ENCODE measurements at places on chromosomes 1 and 21.

DNA sequence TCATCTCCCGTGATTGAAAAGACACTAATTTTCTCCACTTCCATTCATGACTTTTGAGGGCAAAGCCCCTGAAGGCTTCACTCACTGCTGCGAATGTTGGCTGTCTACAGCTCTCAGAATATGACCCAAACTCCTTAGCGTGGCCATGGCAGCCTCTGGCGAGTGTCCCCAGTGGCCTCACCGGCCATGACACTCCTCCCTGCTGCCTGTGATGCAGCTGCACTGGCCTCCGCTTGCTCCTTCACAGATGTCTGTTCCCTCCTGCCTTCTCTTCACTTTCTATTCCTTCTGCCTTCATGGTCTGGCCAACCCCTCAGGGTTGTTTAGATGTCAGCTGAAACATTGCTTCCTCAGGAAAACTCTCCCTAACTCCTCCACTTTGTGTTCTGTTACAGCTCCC lies 30.8 kb upstream of the PTPRF start:
- DNase-seq = no peak

GRCh38 chr1:221204055-221204833 lies 325.0 kb downstream of the HLX start:
- no peak for DNase-seq

DNA sequence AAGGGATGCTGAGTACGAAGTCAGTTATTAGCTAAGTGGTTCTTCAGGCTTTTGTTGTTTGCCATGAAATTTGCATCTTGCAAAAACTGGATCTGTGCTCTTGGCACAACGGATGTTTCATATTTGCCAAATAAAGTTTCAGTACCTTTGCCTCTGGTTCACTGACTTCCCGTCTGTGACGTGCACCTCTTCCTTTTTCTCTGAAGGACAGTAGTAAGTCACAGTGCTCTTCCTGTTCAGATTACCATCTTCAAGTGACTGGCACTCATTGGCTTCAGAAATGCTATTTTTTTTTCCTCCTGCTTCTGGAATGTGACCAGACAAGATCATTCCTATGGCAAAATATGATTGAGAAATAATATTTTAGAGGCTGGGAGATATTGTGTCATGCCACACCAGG lies 75.9 kb upstream of the GREM2 start:
- no peak for DNase-seq

DNA sequence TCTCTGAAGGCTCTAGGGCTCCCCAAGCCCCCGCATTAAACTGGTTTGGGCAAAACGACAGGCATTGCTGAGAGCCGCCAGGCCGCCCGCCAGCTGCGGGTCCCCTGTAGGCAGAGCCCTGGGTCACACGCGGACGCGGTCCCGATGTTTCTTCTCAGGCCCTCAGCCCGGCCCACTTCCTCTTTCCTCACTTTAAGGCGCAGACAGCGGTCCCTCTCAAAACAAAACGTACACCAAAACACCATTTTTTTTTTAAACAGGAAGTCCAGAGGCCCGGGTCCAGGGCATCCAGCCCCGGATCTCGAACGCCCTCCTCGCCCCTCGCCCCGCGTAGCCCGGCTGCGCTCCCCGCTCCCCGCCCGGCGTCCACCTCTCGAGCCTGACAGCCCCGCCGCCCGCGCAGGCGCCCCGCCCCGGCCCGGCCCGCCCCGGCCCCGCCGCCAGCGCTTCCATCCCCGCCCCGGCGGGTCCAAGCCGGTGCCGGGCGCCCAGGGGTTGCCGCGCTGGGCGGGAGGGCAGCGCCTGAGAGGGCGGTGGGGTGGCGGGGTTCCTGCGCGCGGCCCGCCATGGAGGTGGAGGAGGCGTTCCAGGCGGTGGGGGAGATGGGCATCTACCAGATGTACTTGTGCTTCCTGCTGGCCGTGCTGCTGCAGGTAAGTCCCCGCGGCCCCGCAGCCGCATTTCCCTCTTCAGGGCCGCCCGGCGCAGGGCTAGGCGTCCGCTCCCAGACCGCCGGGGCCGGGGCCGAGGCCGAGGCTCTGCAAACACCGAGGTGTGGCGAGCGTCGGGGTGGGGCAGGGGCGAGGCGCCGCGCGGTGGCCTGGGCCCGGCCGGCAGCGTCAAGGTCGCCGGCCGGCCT lies at the start of gene SLC22A15:
Gene SLC22A15, plus strand, starts transcription at position 452 of the 859 bp plus-strand sequence. Its CDS starts 115 bp downstream, at position 567.
- DNase-seq = peak; percentile 8

- DNase-seq = peak; percentile 21
Observed at GRCh38 chr1:21508580-21509350, 458 bp upstream of the ALPL start.

- no peak for DNase-seq
Observed at GRCh38 chr1:156767879-156768604, 707 bp downstream of the PRCC start.

- no peak for DNase-seq
Observed at GRCh38 chr21:24112020-24112419, 1495.3 kb downstream of the MRPL39 start.

- DNase-seq = no peak
Observed at GRCh38 chr1:15370781-15371520, 38.7 kb upstream of the EFHD2 start.

GRCh38 chr1:185073725-185074124 lies 28.4 kb downstream of the RNF2 start:
- DNase-seq = no peak

DNA sequence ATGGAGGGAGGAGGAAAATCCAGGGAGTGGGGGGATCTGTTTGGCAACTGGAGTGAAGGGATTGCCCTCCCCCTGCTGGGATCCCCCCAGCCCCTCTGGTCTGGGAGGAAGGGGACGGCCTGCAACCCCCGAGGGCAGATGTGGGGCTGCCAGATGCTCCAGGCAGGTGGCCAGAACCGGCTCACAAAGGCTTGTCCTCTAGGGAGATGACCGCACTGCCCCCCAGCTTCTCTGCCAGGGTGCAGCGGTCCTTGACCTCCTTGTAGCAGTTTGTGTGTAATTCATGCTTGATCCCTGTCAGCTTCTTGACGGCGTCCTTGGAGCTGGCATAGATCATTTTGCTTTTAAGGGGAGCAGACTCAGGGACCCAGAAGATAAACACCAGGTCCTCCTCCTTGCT lies 69.2 kb downstream of the ROR1 start:
- no peak for DNase-seq

GRCh38 chr1:186535388-186536133 lies 74.6 kb upstream of the PDC start:
- DNase-seq = no peak

DNA sequence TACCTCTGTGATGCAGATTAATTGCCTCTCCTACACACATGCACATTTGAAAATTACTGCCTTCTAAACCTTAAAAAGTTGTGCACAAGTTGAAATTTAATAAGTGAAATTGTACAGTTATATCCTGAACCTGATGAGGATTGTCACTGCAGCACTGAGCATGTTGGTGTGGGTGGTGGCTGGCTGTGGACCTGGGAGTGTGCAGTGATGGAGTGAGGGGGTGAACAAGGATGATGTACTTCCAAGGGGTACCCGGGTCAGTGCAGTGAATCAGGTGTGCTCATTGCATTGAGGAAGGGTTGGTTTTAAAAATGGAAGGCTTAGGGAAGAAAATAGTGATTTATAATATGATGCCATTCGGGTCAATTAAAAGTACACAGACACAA lies 24.1 kb downstream of the DIP2A start:
- DNase-seq = no peak

DNA sequence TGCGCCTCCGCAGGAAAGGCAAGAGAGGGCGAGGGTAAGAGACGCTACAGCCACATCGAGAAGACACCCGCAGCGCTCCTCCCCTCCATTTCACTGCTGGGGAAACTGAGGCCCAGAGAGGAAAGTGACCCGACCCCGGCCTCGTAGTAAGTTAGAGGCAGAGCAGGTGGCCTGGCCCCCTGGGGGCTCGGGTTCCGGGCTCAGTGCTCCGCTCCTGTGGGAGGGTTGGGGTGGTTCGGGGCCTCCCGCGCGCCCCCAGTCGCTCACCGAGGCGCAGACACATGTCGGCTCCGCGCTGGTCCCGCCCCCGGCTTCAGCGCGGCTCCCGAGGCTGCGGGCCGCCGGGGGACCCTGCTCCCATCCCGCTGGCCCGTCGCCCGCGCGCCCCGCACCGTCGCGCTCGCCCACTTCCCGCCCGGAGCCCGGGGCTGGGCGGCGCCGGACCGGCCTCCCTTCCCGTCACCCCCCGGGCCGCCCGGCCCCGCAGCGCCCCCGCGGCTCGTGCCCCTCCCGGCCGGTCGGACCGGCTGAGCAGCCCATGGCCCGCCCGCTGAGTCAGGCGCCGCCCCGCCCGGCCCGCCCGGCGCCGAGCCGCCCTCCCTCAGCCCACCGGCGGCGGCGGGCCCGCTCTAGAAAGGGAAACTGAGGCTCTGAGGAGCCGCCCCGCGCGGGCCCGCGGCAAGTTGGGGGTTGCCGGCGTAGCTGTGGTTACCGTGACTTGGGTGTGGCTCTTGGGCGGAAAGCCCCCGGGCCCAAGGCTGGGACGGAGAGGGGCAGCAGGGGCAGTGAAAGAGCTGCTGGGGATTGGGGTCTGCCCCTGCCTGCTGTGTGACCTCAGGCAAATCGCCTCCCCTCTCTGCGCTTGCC lies at the start of gene TMEM54:
Gene TMEM54, minus strand, starts transcription at position 434 of the 867 bp plus-strand sequence. Its CDS starts 151 bp downstream, at position 283.
- DNase-seq = no peak

DNA sequence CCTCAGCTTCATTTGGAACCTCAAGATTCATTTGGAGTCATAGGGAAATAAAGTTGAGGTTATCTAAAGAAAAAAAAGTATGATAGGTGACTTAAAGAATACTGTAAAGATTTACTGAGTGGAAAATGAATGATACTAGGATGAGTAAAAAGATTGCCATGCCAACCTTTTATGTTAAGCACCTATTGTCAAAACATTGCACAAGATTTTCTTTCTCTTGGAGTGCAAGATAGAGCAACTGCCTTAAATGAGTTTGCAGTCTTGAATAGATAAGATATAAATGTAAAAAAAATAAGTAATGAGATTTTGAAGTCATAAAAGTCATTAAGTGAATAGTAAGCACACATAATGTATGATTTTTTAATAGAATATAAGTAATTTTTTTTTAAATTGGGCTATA lies 5.1 kb upstream of the ANGPTL1 start:
- DNase-seq = no peak

DNA sequence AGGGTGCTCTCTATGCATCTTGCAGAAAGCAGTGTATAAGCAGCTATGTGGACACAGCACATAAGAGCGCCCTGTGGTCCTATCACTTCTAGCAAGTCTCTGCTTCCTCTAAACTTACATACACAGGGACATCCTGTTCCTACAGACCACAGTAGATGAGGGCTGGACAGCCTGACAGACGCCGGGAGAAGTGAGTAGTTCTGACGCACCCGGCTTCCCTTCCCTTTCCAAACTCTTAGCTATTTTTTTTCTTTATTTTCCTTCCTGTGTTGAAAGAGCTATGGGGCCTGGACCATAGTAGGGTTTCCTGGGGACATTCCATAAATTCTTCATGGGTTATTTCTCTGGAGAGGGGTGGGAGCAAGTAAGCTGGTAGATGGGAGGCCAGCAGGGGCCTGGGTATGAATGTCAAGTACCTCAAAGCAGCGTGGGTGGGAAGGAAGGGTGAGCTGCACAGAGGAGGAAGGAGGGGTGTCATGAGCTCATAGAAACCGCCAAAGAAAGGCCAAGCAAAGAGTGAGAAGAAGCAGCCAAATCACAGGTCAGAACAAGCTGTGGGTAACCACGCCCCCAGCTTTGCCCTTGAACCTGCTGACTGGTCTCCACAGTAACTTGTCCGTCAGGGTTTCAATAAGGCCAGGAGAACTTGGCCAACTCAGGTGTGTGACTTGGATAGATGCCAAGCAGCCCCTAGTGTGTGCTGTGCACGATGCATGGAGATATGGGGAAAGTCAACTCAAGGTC lies 36.6 kb downstream of the PLXNA2 start:
- DNase-seq = no peak

DNA sequence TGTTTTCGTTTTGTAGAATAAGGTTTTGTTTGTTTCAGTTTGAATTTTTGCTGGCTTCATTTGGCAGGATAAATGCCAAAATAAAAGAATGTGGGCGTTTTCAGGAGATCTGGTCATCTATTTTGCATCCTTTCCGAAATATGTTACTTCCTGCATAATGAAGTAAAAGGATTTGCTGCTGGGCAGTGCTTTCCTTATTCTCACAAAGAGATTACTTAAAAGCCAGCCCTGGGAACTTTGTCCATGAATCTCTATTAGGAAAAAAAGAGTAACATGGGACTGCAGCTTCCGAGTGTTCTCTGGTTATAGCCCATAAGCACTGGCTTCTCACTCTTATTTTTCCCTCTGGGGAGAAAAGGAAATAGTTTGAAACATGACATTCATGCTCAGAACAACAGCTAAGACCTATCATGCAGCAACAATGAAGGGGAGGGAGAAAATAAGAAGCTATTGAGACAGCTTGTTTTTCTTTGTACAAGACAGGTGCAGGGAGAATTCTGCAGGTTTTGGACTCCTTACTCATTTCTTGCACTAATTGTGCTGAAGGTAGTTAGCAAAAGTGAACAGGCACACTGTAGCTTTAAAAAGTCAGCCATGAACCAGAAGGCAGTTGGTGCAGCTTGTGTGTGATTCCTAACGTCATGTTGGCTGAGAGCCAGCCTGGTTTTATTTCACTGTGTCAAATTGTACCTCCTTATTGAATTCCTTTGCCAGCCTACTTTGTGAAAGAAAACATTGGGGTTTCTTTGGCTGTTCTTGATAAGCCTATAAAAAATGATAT lies at the start of gene SAMD13:
Gene SAMD13, plus strand, starts transcription at position 705 of the 781 bp plus-strand sequence. CDS start 1,527 bp downstream, outside the sequence.
- no peak for DNase-seq

- DNase-seq = no peak
Observed at GRCh38 chr1:46594063-46594462, 10.0 kb downstream of the MKNK1 start.

DNA sequence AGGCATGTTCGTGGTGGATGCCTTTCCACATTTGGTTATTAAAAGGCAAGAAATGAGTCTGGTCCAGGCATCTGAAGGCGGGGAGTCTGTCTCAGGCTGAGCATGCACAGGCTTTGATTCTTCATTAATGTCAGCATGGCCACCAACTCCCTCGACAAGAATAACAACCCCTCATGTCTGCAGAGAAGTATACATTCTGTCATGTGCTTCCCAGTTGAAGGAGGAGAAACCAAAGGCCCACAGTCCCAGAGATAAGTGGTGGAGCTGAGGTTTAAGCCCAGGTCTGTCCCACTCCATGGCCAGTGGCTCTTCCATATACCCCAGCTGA lies 61.6 kb upstream of the LAPTM5 start:
- no peak for DNase-seq

GRCh38 chr1:211488641-211489040 lies 3.3 kb downstream of the RD3 start:
- DNase-seq = no peak

DNA sequence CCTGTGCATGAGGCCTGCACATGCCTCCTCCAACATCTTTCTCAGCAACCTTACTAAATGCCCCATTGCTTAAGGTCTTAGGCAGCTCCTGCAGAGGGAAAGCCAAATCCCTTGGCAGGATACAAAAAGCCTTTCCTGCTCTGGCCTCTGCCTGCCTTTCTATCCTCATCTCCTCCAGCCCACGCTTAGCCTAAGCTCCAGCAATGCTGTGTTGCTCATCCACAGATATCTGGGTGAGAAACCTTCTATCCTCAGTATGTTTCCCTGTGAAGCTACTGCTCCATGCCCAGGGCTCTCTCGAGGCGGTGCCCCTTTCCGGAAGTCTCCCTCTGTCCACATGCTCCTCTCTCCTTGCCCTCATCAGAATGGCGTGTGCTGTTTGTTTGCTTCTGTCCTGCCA lies 37.0 kb upstream of the CCSAP start:
- DNase-seq = no peak
